Type B pancreatic cell (in vitro differentiated cells): ENCODE measurements at places on chromosomes 7 and 10. TPM values are rescaled to one million over a fixed set of nuclear protein-coding genes. Genes with fewer than 3 reads are reported as not detected.

Gene POLR2J2
- total RNA-seq, result 6.8 and 9.4 TPM in 2 replicates

Gene NUTM2D
- total RNA-seq, result 7.3 and 9.9 TPM in 2 replicates

Gene NCOA4
- total RNA-seq, result 105 and 135 TPM in 2 replicates

Gene NUTM2A
- 1.5 and 3.2 TPM in 2 replicates for total RNA-seq

Gene MRC1
- 0.74 and 0.80 TPM in 2 replicates for total RNA-seq

Gene AGAP9
- total RNA-seq, result 8.4 and 14.2 TPM in 2 replicates

Gene TWNK
- 11.3 and 19.2 TPM in 2 replicates for total RNA-seq

Gene WNT2
- total RNA-seq, result 2.4 and 2.8 TPM in 2 replicates

Gene AKR1D1
- total RNA-seq, result 0.57 TPM in 1 of 2 replicates, not detected in the other

DNA sequence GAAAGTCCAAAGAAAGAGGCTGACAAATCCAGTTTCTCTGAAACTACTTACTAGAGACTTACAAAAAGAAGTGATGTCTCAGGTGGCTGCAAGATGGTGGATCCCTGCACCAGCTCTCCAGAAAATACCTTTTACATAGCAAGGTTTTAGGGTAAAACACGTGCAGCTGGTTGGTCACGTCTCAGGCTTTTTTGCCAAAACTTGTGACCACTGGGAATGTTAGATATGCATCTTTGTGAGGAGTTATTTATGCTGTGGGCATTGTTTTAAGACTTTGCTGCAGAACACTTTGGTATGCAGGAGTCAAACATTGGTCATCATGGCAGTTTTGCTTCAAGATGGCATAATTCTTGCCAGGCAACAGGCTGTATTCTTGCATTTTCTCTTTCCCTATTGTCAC lies 1352.8 kb downstream of the REEP3 start:
- no peaks in the 10 kb centered on the region for H3K4me1 ChIP-seq
- no peak overlapping the region for H3K4me3 ChIP-seq
- DNase-seq, result no peak
- no peaks in the 10 kb centered on the region for H3K27me3 ChIP-seq
- no peak overlapping the region for H3K27ac ChIP-seq
- no peaks in the 10 kb centered on the region for H3K36me3 ChIP-seq

- peak overlapping the region; percentile 2 for H3K4me3 ChIP-seq
- peaks cover 8% of the 10 kb centered on the region for H3K4me1 ChIP-seq
- no peaks in the 10 kb centered on the region for H3K27me3 ChIP-seq
- H3K36me3 ChIP-seq, result peaks cover 7% of the 10 kb centered on the region
- no peak overlapping the region for H3K27ac ChIP-seq
Measured at GRCh38 chr7:11786186-11786585, 45.8 kb downstream of the THSD7A start.

GRCh38 chr10:130761788-130762301 lies 549.7 kb downstream of the TCERG1L start:
- H3K27me3 ChIP-seq, result peaks cover 9% of the 10 kb centered on the region
- no peak overlapping the region for H3K27ac ChIP-seq
- no peaks in the 10 kb centered on the region for H3K4me1 ChIP-seq
- H3K36me3 ChIP-seq, result no peaks in the 10 kb centered on the region
- no peak for DNase-seq

GRCh38 chr7:87627634-87627994 lies 584 bp upstream of the RUNDC3B start:
- peaks cover 8% of the 10 kb centered on the region for H3K4me1 ChIP-seq
- H3K36me3 ChIP-seq, result no peaks in the 10 kb centered on the region
- H3K4me3 ChIP-seq, result peak overlapping the region; percentile 90
- peak overlapping the region; percentile 55 for H3K27ac ChIP-seq
- no peak for DNase-seq
- peaks cover 44% of the 10 kb centered on the region for H3K27me3 ChIP-seq

- H3K27me3 ChIP-seq, result peaks cover 3% of the 10 kb centered on the region
- H3K36me3 ChIP-seq, result no peaks in the 10 kb centered on the region
- H3K4me3 ChIP-seq, result no peak overlapping the region
- DNase-seq, result no peak
Measured at GRCh38 chr7:132410861-132411541, 165.3 kb downstream of the PLXNA4 start.

DNA sequence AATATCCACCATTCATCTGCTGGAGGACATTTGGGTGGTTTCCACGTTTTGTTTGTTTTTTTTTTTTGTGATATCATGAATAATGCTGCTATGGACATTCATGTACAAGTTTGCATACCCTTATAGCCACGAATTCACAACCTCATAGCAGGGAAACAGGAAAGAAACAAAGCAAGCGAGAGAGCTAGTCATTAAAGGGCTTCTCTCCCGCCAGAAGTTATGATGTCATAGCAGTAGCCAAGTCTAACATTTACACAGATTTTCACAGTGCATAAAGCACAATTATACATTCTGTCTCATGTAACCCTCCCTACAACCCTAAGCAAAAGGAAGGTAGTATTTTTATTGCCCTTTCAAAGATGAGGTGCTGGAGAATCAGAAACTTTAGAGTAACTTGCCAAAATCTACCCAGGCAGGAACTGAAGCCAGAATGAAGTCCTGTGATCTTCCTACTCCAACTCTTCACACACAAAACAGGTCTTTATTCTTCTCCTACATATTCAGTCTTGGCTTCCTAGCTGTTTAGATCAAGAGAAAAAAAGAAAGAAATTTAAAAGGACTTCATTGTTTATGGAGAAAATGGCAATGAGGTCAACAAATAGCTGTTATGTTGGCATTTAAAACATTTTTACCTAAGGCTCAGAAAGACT lies 33.9 kb upstream of the GPAM start:
- H3K4me1 ChIP-seq, result peaks cover 5% of the 10 kb centered on the region
- peaks cover 12% of the 10 kb centered on the region for H3K27me3 ChIP-seq
- H3K36me3 ChIP-seq, result no peaks in the 10 kb centered on the region
- H3K4me3 ChIP-seq, result no peak overlapping the region
- no peak for DNase-seq
- H3K27ac ChIP-seq, result no peak overlapping the region

GRCh38 chr10:71344154-71344925 lies 25.3 kb downstream of the SLC29A3 start:
- no peak overlapping the region for H3K27ac ChIP-seq
- H3K4me3 ChIP-seq, result no peak overlapping the region
- H3K36me3 ChIP-seq, result no peaks in the 10 kb centered on the region
- no peak for DNase-seq
- peaks cover 57% of the 10 kb centered on the region for H3K4me1 ChIP-seq

DNA sequence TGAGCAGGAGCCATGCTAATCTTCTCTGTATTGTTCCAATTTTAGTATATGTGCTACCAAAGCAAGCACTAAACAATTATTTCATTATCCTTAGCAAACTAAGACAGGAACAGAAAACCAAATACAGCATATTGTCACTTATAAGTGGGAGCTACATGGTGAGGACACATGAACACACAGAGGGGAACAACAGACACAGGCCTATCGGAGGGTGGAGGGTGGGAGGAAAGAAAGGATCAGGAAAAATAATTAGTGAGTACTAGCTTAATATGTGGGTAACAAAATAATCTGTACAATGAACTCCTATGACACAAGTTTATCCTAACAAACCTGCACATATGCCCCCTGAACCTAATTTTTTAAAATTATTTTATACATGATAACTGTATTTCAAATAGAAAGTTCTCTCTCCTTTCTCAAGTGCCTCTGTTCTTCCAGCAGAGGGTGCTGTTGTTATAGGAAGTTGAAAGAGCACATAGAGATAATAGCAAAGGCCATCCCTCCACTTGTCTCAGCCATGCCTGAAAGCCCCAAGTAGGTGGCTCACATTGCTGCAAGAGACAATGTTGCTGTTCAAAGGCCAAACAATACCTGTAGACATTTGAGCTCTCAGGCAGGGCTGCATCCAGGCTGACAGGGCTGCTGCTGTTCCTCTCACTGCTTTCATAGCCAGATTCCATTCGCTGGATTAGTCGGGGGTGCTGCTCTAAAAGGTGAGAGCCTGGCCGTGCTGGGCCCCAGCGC lies 33.4 kb upstream of the PPP3CB start:
- no peaks in the 10 kb centered on the region for H3K27me3 ChIP-seq
- no peak overlapping the region for H3K27ac ChIP-seq
- DNase-seq, result no peak
- H3K4me1 ChIP-seq, result no peaks in the 10 kb centered on the region
- H3K4me3 ChIP-seq, result no peak overlapping the region

GRCh38 chr7:133887459-133887858 lies 239.7 kb upstream of the LRGUK start:
- no peaks in the 10 kb centered on the region for H3K27me3 ChIP-seq
- H3K4me1 ChIP-seq, result peaks cover 11% of the 10 kb centered on the region
- H3K4me3 ChIP-seq, result no peak overlapping the region
- no peak overlapping the region for H3K27ac ChIP-seq
- DNase-seq, result no peak

GRCh38 chr10:101330631-101331225 lies 23.2 kb upstream of the BTRC start:
- H3K36me3 ChIP-seq, result no peaks in the 10 kb centered on the region
- H3K27me3 ChIP-seq, result peaks cover 33% of the 10 kb centered on the region
- DNase-seq, result no peak
- no peak overlapping the region for H3K27ac ChIP-seq
- peaks cover 5% of the 10 kb centered on the region for H3K4me1 ChIP-seq
- H3K4me3 ChIP-seq, result no peak overlapping the region

GRCh38 chr10:58219875-58220274 lies 47.8 kb downstream of the IPMK start:
- DNase-seq, result no peak
- H3K36me3 ChIP-seq, result peaks cover 10% of the 10 kb centered on the region
- H3K4me1 ChIP-seq, result no peaks in the 10 kb centered on the region
- H3K27me3 ChIP-seq, result no peaks in the 10 kb centered on the region
- H3K4me3 ChIP-seq, result no peak overlapping the region

- no peak overlapping the region for H3K27ac ChIP-seq
- no peaks in the 10 kb centered on the region for H3K36me3 ChIP-seq
- peaks cover 4% of the 10 kb centered on the region for H3K4me1 ChIP-seq
- no peak overlapping the region for H3K4me3 ChIP-seq
Measured at GRCh38 chr10:109838592-109839244, 84.6 kb downstream of the XPNPEP1 start.

DNA sequence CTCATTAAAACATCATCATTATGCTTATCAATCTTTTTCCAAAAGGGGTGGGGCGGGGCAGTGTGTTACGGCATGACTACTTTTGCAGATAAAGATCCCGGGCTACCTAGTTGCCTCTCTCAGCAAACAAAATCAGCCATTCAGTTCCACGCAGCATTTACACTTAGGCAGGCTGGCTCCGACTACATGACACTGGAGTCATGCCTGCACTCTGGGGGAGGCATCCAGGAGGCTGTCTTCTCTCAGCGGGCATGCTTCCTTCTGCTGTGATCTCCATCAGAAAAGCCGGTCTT lies 193.9 kb upstream of the TCF7L2 start:
- DNase-seq, result no peak
- peak overlapping the region; percentile 82 for H3K4me3 ChIP-seq
- no peaks in the 10 kb centered on the region for H3K27me3 ChIP-seq

GRCh38 chr10:129120441-129120840 lies 346.6 kb upstream of the MGMT start:
- peaks cover 3% of the 10 kb centered on the region for H3K4me1 ChIP-seq
- H3K36me3 ChIP-seq, result no peaks in the 10 kb centered on the region
- DNase-seq, result no peak
- no peak overlapping the region for H3K27ac ChIP-seq
- no peak overlapping the region for H3K4me3 ChIP-seq

DNA sequence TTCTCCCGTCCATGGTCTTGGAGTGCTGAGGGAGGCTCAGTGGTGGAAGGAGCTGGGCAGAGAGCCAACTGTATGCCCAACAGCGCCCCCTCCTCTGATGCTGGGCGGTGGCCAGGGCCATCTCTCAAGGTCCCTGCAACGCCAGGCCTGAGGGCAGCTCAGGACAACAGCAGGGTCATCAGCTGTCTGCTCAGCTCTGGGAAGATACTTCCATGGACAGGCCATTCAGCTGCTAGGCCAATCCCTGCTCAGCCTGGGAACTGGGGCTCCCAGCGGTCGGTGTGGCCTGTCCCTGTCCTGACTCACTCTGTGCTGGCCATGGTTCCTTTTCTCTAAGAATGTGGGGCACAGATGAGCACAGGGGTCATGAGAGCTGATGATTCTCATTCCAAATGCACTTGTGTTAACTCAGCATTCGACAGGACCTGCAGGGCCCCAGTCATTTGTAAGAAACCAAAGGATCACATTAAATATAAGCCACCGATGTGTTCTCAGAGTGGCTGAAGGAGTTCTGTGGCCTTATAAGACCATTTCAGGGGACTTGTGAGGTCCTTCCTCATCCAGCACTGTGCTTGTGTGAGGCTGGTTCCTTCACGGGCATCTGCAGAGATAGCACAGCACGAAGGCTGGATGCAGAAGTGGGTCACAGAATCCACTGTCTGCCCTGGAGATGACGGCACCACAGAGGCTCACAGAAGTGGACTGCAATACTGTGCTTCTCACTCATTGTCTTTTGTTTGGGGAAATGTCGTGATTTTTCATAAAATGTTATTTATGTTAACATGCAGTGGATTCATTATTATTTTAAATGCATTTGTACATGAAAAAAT lies 73.0 kb downstream of the ADCY1 start:
- no peaks in the 10 kb centered on the region for H3K27me3 ChIP-seq
- no peak for DNase-seq
- no peaks in the 10 kb centered on the region for H3K4me1 ChIP-seq
- peaks cover 7% of the 10 kb centered on the region for H3K36me3 ChIP-seq

DNA sequence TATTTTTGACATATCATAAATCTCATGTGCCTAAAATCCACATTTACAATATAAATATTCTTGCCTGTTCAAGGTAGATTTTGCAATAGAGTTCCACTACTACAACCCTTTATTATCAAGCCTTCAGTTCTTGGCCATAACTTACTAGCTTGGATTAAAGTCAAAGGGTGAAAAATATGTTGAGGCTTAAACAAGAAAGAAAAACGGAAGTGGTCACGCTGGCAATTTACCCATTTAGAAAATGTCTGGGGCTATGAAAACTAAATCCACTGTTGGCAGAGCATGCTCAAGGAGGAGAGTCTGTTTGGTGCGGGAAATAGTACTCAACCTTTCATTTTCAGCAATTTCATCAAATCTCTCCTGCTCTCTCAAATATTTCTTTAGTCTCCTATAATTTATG lies 209.8 kb upstream of the RHOBTB1 start:
- H3K36me3 ChIP-seq, result no peaks in the 10 kb centered on the region
- H3K4me3 ChIP-seq, result no peak overlapping the region
- DNase-seq, result no peak

DNA sequence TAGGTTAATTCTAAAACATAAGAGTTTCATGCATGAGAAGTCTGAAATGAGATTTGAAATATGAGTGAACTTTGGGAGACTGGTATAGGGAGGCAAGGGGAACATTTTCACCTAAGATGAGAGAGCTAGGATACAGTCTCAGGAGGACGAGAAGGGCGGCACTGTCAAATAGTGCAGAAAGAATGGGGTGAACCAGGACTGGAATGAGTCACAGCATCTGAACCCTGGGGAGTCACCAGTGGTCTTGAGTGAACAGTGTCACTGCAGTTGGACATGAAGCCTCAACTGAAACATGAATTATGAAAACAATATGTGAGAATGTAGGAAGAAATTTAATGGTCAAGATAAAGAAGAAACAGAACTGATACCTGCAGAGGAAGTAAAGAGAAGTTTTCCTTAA lies 33.8 kb downstream of the GNG11 start:
- no peak for DNase-seq
- H3K4me3 ChIP-seq, result no peak overlapping the region
- peaks cover 9% of the 10 kb centered on the region for H3K4me1 ChIP-seq
- no peak overlapping the region for H3K27ac ChIP-seq
- no peaks in the 10 kb centered on the region for H3K27me3 ChIP-seq

GRCh38 chr10:92719991-92720830 lies 30.5 kb downstream of the HHEX start:
- H3K27me3 ChIP-seq, result peaks cover 29% of the 10 kb centered on the region
- H3K4me3 ChIP-seq, result no peak overlapping the region
- H3K36me3 ChIP-seq, result no peaks in the 10 kb centered on the region

GRCh38 chr7:152522571-152523067 lies 86.8 kb upstream of the KMT2C start:
- no peak overlapping the region for H3K4me3 ChIP-seq
- H3K4me1 ChIP-seq, result peaks cover 5% of the 10 kb centered on the region
- H3K27ac ChIP-seq, result no peak overlapping the region
- no peaks in the 10 kb centered on the region for H3K36me3 ChIP-seq
- H3K27me3 ChIP-seq, result no peaks in the 10 kb centered on the region
